Fibroblast of skin of right quadriceps (primary cell): ENCODE measurements at places on chromosomes 16 and 17.

- peak; percentile 54 for DNase-seq
These were observed 184.4 kb upstream of the HS3ST3A1 start for GRCh38 chr17:13785981-13786598.

- no peak for DNase-seq
These were observed 354.9 kb upstream of the ASIC2 start for GRCh38 chr17:33647956-33648355.

GRCh38 chr17:82081546-82081945 is 15.9 kb upstream of the DUS1L start:
- DNase-seq: no peak

- DNase-seq: peak; percentile 94
These were observed 21.7 kb upstream of the USP36 start for GRCh38 chr17:78862073-78863023.
